ENCODE measurements at places on chromosomes 2 and 18.
A peak's percentile ranks its signal among the peaks of the same experiment; 100 is the strongest.

DNA sequence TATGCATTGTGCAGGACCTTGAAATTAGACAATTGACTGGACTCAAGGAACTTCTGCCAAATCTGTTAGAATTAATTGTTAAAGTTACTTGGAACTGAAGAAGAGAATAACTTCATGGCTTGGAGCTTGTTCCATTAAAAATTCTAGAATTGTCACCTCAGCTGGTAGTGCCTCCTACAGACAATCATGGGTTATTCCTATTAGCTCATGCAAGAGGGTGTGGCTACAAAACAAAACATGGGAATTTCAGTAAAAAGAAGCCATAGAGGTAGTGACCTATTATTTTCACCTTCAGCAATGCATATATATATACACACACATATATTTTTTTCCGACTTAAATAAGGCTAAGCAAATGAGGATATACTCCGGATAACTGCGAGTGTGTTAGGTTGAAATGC lies 181.9 kb upstream of the DTNA start:
- DNase-seq: no peak

GRCh38 chr2:4272261-4272858 lies 569.0 kb downstream of the DCDC2C start:
- no peak for DNase-seq

DNA sequence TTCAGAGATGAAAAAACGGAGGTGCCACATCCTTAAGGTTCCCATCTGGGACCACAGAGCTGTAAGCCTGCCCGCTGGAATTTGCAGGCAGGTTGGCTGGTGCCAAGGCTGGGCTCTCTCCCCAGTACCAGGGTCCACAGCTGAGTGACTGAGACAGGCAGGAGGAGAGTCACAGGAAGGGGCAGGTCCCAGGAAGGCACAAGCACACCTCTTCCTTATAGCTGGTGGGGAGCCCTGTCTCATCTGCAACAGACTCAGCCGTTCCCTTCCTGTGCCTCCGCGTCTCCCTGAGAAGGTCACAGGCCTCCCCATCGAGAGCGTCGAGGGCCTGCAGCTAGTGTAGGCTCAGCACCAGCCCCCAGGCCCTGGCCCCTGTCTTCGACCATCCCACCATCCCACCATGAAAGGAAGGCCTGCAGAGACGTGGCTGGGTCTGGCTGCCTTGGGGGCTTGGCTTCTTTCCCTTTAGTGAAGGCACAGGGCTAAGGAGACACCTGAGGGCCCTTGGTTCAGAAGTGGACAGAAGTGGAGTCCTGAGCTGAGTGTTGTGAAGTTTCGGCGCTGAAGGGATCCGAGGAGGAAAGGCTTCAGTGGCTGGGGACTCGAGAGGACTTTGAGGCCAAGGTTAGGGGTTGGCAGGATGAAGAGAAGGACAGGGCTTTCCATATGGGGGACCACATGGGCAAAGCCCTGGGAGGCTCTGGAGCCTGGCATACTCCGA lies 26.8 kb downstream of the GLI2 start:
- no peak for DNase-seq

- no peak for DNase-seq
Observed at GRCh38 chr2:69665152-69665551, 21.6 kb upstream of the AAK1 start.

DNA sequence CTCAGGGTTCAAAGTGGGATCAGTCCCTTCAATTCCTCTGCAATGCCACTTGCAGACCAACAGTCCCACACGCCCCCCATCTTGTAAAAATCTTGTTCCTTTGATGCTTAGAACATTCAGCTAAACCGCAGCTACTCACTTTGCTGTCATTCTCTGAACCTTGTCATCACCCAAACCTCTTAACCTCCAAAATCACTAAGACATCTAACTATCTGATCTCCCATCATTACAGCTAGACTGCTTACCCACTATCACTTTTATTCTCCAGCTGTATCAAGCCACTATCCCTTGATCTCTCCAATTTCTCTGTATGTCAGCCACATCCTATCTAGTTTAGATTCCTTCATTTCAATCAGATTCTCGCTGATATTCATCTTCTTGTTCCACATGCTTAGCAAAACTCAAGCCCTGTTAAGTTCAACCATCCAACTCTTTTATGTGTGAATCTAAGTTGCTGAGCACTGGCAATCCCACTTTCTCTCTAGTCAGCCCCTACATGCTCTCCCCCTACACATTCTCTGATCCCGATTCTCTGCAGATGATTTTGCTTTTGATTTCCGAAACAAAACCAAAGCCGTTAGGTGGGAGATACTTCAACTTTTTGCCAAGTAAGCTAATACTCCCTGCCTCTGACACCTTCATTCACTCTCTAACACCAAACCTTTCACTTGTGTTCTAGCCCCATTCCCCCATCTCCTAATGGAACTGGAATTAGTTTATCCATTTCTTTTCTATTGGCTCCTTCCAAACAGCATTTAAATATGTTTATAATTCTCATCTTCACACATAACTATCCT lies 4.6 kb downstream of the GTF3C2 start:
- no peak for DNase-seq

- DNase-seq: no peak
Observed at GRCh38 chr2:135504811-135505210, 26.2 kb downstream of the ZRANB3 start.

GRCh38 chr2:148674063-148675020 lies 29.8 kb downstream of the EPC2 start:
- no peak for DNase-seq

- DNase-seq: no peak
Observed at GRCh38 chr2:39118786-39119499, 1.9 kb downstream of the SOS1 start.

GRCh38 chr2:112784199-112785189 lies at the start of gene IL1A:
Gene IL1A, minus strand, starts transcription at chr2:112784493. Its CDS starts 723 bp downstream, at chr2:112783770.
- DNase-seq: no peak

- DNase-seq: no peak
Observed at GRCh38 chr18:46282177-46282570, 178.0 kb downstream of the HAUS1 start.

DNA sequence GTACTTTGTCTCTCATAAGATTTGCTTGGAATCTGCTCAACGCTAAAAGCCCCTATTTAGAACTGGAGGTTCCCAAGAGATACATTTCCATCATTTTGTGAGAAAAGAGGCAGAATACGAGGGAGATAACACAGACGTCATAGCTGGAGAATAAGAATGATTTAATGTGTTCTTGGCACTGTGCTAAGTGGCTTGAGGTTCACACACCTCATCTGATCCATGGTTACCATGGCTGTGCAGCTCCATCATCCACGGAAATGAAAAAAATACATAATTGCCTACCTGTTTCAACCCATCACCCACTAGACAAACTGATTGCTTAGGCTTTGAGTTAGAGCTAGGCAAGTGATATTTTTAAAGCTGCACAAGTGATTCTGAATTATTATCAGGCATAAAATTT lies 227.6 kb downstream of the SLC8A1 start:
- no peak for DNase-seq

DNA sequence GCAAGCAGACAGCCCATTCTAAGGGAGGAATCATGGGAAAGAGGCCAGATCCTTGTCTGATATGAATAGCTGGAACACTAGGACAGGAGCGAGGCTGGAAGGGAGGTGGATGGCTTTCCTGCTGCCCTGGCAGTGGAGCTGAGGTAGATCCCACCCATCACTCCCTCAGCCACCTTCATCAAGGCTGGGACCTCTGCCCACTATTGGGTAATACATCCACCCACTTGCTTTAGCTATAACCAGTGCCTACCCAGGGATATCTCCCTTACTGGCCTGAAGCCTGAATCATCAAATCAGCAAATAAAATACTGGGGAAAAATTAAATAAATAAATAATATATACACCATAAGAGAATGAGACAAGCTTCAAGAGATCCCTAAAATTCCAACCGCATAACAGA lies 183.2 kb upstream of the KYNU start:
- no peak for DNase-seq

DNA sequence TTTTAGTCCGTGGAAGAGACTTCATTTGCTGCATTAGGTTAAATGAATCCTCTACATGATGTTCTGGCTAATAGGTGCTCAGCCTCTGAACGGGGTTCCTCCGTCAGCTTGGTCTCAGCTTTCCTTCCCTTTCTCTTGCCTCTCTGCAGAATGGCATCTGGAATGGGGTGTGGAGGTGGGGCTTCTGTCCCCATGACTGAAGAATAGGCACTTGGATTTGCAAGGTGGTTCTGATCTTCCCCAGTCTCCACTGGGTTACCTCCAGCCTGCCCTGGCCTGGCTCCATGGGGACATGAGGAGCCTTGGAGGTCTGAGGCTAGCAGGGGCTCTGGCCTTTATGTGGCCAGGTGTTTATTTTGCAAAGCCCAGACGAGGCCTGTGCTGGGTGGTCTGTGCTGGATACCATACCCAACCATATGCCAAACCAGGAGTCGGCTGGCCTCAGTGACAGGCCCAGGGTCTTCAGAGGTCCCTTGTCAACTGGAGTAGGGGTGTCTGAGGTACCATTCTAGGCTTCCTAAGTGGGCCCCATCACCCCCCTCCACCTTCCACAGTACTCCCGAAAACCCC lies 28.2 kb upstream of the LAPTM4A start:
- DNase-seq: no peak

GRCh38 chr2:62340994-62341484 lies 145.1 kb downstream of the B3GNT2 start:
- peak; percentile 12 for DNase-seq

DNA sequence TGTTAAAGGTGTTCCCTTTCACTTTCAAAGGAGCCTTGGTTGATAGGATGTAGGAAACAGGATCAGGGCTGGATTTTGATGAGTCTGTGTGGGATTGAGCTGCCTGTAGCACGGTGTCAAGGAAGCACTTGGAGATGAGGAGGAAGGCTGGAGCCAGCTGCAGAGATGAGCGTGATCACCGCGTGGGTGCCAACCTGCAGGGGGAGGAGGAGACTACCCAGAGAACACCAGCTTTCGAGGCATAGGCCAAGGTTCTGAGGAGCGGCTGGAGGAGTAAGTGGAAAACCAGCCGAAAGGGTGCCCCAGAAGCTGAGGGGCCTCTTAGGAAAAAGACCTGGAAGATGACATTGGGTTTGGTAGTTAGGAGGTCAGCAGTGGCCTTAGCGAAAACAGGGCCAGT lies 64.2 kb downstream of the TGOLN2 start:
- DNase-seq: no peak

DNA sequence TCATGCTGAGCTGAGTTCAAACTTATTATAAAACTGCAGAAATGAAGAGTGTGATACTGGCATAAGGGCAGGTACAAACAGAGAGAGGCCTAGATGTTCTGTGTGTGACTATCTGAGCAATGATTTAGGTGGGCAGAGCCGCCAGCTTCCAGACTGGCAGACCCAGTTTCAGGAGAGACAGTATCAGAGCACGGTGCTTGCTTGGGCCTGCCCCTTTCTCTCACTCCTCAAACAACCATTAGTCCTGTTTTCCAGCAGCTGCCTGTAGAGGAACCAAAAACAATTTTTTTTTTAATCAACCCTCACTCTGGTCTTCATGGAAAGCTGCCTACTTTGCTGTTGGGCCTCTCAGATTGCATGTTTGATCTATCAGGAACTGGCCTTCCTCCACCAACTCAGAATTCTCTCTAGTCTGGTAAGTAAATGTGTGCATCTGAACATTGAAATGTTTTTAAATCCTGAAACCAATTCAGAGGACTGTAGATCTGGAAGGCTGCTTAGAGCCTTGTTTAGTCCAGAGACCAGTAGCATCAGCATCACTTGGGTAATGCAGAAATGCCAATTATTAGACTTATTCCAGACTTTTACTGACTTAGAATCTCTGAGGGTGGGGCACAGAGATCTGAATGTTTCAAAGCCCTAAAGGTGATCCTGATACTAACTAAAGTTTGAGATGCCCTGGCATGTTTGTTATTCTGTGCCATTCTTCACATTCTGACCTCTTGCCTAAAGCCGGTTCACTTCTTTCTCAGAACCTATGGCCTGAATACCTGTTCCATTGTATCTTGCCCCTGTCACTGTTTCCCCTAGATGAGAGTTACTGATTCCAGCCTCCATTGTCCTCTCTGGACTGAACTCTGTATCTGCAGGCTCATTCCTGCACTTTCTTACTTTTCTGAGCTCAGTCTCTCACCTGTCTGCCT lies 24.8 kb upstream of the CRIM1 start:
- DNase-seq: no peak

- no peak for DNase-seq
Observed at GRCh38 chr2:31150120-31150670, 12.0 kb upstream of the GALNT14 start.

- DNase-seq: no peak
Observed at GRCh38 chr2:236857246-236857645, 228.4 kb upstream of the COPS8 start.

DNA sequence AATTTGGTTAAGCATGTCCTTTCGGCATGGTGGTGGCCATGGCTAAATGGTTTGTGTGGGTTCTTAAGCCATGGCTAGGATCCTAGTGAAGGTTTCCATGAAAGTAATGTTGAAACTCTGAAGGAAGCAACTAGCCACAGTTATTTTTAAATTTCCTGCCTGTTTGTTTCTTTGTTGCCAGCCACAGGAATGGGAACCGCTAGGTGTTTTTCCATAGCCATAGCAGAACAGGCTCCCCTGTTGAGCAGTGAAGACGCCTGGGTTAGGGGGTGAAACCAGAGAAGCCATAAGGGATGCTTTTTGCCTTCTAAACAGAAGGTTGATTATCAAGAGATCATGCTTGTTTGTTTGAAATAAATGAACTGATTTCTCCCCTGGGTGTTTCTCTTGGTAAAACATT lies 60.1 kb upstream of the CHMP1B start:
- no peak for DNase-seq

GRCh38 chr2:121969166-121969565 lies 213.7 kb downstream of the TSN start:
- DNase-seq: no peak

- DNase-seq: no peak
Observed at GRCh38 chr18:51196118-51196810, 1.2 kb downstream of the MEX3C start.
